ENCODE measurements at places on chromosomes 13 and 19.

DNA sequence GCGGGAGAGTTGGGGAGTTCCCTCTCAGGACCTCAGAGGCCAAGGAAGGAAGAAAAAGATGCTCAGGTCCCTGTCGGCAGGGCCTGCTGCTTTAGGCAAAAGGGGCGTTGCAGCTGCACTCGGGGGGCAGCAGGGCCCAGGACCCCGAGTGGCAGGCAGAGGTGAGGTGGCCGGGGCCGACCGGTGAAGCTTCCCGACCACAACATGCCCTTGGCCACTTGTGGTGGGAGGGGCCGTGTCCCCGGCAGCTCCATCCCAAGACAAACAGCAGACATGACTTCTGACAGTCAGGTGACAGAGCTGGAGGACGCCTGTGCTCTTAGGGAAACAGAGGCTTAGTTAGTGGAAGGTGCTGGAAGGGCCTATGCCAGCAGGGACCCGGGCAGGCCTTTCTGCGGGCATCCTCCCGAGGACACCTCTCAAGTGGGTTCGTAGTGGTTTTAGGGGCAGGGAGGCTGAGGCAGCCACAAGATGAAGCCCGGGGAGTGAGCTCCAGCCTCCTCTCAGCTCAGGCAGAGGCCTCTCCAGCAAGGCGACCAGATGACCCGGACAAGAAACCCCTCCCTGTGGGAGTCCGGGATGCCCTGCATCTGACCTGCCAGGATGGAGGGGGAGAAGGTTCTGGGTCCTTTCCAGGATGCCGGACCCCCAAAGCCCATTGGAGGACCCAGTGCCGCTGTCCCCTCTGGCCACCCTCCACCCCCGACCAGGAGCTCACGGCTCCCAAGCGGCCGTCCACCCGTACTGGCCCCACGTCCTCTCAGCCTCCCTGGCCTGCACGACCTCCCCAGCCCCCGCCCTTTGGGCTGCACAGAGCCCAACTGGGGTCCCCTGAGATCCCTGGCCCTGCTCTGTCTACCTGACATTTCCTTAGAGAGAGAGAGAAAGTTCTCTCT, 24.2 kb downstream of the BTBD2 start:
- DNase-seq: no peak

DNA sequence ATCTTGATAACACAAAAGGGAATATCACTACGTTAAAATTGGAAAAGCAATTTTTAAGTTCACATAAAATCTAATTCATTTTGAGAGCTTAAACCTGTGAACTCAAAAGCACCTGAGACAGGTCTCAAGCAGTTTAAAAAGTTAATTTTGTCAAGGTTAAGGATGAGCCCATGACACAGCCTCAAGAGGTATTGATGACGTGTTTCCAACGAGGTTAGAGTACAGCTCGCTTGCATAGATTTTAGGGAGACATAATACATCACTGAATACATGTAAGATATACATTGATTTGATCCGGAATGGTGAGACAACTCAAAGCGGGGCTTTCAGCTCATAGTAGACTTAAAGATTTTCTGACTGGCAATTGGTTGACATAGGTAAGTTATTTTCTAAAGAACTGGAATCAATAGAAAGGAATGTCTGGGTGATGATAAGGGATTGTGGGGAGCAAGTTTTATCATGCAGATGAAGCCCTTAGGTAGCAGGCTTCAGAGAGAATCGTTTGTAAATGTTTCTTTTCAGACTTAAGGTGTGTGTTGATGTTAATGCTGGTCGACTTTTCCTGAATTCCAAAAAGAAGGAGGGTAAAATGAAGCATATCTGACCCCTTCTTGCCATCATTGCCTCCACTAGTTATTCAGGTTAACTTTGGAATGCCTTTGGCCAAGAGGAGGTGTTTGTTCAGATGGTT, 2890.6 kb downstream of the PCDH9 start:
- DNase-seq: no peak

- no peak for DNase-seq
These were observed 102.6 kb upstream of the FNDC3A start for GRCh38 chr13:48873081-48873480.

DNA sequence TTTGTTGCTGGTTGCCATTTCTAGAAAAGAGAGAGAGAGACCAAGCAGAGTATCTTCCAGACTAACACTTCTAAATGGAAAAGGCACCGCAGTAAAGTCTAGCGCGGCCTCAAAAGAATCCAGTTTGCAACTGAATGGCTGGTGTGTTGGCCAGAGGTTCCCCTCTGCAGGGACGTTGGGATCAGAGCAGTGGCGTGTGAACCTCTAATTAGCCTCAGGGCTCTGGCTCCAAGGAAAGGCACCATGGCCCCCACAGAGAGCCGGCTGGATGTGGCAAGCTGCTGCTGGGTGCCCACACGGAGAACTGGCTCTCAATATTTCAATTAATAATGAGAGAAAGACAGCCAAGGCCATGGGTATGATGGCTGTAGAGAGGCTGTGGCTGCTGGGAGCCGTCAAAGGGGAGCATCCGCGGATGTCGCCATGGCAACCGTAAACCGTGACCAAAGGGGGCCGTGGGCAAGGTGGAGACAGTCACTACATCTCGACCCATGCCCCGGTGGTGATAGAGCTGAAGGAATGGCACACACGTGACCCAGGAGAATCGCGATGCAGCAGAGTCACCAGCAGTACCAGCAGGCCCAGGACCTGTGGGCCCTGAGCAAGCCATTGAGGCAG, 9.5 kb downstream of the VSTM2B start:
- no peak for DNase-seq

GRCh38 chr13:39540929-39541605, 61.9 kb downstream of the LHFPL6 start:
- DNase-seq: no peak

GRCh38 chr13:38528986-38529385, 157.9 kb upstream of the FREM2 start:
- DNase-seq: no peak

GRCh38 chr13:74771964-74772363, 637.8 kb upstream of the KLF12 start:
- DNase-seq: no peak

GRCh38 chr13:74093691-74094090, 40.5 kb downstream of the KLF12 start:
- no peak for DNase-seq

GRCh38 chr13:43100667-43101066, 77.3 kb downstream of the DNAJC15 start:
- DNase-seq: no peak

DNA sequence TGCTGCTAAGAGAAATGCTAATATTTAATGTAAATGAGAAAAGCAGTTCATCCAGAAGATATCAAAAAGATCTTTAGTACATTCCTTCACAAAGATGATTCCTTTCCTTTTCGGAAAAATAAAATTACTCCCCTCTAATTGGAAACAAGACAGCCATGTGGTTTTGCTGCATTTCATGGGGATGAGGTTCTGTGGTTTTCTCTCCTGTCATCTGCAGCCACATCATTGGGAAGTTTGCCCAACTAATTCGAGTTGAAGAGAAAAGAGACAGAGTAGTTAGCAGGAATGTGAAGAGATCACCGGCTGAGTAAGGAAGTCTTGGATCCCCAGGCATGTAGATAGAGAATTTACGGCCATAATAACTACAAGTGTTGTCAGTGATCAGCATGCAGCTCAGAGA, 122.1 kb downstream of the CYSLTR2 start:
- no peak for DNase-seq

GRCh38 chr13:30088312-30088855, 219.0 kb downstream of the KATNAL1 start:
- DNase-seq: no peak

DNA sequence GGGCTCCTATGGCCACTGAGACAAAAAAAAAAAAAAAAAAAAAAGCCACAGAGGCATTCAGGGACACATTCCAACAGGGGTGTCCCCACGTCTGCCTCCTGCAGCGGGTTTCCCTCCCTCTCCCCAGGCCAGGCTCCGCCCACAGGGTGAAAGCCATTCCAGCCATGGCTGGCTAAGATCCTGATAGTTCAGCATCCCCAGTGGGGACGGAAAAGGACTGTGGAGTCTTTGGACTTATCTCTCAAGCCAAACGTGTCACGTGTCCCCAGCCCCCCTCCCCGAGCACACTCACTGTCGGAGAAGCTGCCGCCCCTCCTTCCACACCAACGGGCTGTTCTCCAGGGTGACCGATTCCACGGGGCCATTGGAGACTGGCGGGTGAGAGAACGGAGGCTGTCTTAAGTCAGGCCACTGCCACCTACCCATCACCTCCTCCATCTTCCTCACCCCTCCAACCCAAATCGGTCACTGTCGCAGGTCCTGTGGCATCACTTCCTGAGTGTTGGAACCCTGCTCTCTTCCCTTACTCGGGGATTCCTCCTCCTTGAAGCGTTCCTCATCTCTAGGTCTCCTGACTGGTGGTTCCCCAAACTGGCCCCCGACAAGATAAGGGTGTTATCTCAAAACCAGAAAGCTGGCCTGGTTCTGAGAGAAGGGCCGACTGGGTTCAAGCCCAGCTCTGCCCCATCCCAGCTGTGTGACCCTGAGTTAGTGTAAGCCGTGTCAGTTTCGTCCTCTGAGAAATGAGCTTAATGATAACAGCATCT, 9.1 kb upstream of the FKRP start:
- DNase-seq: no peak

DNA sequence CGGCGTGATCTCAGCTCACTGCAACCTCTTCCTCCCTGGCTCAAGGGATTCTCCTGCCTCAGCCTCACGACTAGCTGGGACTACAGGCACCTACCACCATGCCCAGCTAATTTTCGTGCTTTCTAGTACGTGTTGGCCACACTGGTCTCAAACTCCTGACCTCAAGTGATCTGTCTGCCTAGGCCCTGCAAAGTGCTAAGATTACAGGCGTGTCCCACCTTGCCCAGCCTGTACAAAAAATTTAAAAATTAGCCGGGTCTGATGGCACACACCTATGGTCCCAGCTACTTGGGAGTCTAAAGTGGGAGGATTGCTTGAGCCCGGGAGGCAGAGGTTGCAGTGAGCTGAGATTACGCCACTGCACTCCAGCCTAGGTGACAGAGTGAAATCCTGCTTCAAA, 4.7 kb upstream of the MEX3D start:
- no peak for DNase-seq

DNA sequence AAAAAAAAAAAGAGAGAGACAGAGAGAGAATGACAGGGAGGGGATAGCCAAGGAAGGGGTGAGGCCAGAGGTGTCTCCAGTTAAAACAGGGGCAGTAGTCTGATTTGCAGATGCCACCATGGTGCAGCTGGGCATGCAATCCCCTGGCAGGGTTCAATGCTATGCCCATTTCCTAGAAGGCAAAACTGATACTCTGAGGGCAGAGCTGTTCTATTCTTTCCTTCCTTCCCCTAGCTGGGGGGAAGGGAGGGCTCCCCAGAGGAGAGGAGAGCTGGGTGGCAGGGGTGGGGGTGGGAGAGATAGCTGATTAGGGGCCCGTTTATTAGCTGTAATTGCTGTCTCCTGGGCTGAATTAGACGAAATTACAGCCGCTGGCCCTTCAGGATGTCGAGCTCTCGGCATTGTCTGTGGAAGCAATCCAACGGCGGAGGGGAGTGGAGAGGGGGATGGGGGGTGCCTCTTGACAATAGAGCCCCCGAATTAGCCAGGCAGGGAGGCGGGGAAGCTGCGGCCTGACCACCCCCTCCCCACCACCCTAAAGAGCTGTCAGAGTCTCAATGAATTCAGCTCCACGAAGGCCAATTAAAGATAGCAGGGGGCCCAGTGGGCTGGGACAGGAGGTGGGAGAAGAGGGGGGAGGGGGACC, 14.4 kb upstream of the DPP9 start:
- peak; percentile 62 for DNase-seq

DNA sequence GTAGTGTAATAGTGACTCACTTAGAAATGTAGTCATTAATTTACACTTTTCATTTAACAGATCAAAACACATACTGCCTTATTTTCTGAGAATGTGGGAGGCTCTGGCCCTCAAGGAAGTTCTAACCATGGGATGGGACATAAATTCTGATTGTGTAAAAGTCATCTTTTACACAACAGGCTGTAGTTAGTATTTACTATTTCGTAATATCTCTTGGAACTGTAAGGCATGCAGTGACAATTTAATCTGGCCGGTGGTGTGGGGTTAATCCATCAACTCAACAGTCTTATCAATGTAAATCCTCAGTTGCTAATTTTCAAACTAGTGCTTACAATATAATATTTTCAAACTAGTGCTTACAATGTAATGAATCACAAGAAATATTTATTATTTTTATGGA, 1599.2 kb downstream of the EFNB2 start:
- DNase-seq: no peak

GRCh38 chr13:41302743-41303142, 8.3 kb upstream of the NAA16 start:
- no peak for DNase-seq

DNA sequence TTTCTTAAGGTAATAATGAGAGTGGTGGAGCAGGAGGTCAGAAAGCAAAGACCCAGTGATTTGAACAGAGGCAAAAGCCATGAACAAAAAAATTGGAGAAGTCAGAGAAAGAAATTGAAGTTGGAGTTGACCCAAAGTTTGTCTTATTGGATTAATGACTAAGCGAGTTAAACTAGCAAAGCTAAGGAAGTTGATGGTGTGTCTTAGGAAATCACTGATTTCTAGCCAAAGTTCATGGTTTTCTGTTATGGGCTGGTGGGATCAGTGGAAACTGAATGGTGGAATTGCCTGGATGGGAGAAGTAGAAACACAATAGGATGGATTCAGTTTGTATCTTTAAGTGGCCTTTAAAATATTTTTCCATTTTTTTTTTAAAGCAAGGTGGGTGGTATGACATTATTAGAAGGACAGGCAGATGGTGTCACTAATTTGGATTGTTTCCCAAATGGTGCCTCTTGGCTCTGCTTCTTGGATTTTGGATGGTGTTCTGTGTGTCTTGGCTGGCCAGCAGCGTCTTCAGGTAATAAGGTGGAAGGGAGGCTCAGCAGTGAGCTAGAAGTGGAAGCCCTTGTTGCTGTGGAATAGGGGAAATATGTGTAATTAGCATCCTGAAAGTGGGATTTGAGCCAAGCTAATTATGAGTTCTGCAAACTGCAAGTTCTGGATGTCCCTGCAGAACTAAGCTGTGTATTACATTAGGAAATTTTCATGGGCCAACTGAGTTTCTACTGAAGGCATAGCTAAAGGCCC, 302.9 kb downstream of the LMO7 start:
- DNase-seq: no peak

GRCh38 chr13:64278493-64278892, 2862.8 kb upstream of the PCDH20 start:
- DNase-seq: no peak

DNA sequence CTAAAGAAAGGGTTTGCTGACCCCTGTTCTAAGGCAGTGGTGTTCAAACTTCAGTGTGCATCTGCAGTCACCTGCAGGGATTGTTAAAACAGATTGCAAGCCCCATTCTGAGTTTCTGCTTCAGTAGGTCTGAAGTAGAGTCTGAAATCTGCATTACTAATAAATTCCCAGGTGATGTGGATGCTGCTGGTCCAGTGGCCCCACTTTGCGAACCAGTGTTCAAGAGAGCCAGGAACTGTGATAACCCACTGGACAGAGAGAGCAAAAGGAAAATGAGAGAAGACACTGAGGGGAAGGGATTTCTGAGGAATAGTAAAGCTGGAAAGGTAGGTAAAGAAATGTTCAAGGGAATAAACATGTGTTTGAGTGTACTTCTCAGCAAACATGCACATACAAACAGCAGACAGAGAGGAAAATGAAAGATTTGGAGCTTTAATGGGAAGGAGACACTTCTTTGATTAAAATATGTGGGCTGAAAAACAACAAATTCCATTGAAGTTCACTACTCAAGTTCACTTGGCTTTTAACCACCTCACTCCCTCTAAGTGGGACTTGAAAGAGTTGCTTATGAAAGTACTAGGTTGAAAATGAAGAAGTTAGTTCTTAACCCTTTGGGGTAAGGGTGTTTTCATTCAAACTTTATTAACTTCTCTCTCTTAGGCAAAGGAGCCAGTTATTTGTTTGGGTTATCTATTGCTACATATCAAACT, 26.4 kb upstream of the FAM216B start:
- DNase-seq: no peak

GRCh38 chr19:49340069-49340864, 5.1 kb downstream of the CD37 start:
- no peak for DNase-seq

Measured in spinal cord (tissue), 10 donors.